ENCODE measurements at places on chromosomes 6 and 20.

DNA sequence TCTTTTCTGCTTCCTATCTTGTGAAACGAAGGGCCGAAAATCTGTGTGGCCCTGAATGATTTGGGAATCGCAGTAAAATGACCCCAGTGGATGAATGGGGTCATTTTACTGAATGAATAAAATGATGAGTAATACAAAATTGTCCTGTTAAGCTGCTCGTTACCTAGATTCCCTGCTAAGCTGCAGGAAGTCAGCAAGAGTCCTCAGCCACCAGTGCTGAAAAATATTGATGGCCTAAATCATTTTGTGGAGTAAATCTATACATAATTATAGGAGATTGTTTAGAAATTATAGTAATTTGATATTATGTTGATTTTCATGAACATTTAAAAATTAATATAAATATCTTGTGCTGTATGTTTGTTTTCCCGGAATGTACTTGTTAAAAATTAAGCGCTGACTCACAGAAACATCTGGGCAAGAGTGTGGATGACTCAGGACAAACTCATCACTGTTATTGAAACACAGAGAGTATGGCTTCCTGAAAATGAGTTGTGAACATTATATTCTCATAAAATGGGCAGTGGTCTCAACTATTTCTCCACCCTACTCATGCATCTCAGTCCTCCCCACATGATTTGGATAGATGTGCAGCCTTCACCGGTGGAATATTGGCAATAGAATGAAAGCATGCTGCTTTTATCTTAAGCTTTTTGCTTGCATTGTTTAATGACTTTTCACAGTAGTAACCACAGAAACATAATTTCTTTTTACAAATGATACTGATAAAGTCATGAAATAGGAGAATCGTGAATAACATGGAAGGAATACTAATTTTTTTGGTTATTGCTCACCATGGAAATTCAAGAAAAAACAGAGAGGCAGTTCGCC, 36.2 kb upstream of the RGS17 start:
- no peak for DNase-seq

DNA sequence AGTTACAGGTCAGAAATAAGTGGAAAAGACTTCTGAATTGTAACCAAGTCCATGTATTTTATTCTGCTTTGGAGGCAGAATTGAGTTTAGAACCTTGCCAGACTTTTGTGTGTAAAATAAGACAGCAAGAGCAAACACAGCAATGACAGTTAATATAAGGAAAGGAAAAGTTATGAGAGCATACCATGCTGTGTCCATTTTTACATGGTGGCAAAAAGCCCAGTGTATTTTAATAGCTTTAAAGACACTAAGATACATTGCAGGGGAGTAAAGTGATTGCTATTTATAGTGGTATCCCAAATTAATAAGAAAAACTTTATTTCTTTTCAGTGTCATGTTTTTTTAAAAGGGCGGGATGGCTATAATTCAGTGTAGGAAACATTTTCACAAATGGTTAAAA, 45.2 kb downstream of the CDC5L start:
- no peak for DNase-seq

- no peak for DNase-seq
Measured at GRCh38 chr6:165486183-165487137, 176.6 kb downstream of the PDE10A start.

GRCh38 chr6:157370755-157371154, 10.2 kb upstream of the ZDHHC14 start:
- no peak for DNase-seq

GRCh38 chr20:64029293-64030117, 6.5 kb upstream of the C20orf204 start:
- DNase-seq = no peak

DNA sequence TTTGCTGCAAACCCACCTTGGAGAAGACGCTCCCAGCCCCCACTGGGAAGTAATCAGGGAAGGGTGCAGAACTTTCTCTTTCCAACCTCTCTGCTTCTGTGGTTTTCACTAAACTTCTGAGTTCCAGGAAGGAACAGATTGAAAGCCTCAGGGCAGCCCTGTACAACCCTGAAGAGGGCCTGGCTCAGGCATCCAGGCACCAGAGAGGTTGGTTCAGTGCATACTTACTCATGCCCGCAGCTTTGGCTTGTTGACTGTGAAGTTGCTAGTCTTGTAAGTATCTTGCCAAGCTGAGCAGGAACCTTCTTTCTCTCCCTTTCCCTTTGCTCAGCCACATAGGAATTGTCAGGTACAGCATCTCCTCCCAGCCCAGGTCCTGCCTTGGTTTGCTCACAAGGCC, 272.2 kb upstream of the FOXQ1 start:
- no peak for DNase-seq

GRCh38 chr6:26545627-26546026, 7.5 kb downstream of the HMGN4 start:
- no peak for DNase-seq

GRCh38 chr6:107652526-107653182, 162.7 kb downstream of the SOBP start:
- no peak for DNase-seq

- DNase-seq = no peak
Measured at GRCh38 chr6:162251257-162251656, 476.3 kb downstream of the PRKN start.

DNA sequence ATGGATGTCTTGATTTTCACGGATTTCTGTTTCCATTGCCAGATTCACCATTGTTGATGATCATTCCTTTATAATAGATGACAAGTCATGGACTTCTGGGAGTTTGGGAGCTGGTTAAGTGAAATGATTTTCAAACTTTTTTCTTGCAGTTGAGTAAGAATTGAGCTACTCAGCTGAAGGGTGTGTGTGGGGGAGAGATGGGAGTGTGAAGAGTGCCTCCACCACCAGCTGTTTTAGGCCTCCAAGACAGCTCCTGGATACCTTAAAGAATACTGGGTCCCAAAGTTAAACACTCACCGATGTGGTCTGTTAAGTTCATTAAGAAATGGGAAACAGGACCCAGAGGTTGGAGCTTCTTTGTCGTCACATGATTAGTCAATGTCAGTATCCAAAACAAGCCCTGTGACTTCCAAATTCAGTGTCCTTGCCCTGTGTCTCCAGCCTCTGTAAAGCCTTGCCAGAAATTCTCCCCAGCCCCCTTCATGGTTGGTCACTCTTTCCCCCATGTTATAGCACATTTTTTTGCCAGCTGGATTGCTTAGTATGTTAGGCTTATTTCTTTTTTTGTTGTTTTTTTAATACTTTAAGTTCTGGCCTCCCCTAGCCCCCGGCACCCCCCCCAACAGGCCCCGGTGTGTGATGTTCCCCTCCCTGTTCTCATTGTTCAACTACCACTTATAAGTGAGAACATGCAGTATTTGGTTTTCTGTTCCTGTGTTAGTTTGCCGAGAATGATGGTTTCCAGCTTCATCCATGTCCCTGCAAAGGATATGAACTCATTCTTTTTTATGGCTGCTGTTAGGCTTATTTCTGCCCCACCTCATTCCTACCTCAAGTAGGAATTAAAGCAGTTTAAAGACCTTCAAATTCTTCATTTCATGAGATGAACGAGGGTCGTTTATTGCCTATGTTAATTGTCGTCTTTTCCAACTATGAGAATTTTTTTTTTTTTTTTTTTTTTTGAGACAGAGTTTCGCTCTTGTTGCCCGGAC, 26.9 kb downstream of the BICRAL start:
- no peak for DNase-seq

DNA sequence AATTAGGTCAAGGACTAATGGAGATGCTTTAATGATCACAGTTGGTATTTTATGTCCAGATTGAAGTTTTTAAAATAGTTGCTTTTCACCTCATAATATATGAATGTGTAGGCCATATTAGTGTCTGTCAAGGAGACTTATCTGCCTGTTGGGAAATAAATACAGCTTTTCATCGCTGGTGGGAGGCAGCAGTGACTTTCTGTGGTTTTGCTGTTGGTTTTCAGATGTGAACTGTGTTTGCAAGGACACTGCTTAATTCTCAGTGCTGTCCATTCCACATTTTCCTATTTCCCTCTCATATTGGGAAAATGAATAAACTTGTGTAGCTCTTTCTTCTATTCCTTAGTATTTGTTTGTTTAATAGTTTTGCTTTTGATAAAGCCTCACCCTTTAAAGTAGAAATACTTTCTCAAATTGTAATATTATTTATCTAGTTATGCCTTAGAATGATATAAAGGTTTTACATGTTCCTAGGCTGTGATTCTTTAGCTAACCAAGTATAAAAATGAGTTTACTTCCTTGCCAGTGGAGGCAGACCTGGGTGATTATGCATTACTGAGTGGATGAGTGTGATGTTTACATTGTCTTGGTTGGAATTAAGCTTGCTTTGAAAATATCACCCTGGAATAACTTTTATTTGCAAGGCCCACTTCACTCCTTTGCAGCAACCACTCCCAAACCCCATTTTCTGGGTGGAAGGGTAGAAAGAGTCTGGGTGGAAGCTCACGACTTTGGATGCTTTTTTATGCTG, 3.3 kb downstream of the PLCB4 start:
- no peak for DNase-seq

- no peak for DNase-seq
Measured at GRCh38 chr6:1363729-1364572, 25.4 kb upstream of the FOXF2 start.

DNA sequence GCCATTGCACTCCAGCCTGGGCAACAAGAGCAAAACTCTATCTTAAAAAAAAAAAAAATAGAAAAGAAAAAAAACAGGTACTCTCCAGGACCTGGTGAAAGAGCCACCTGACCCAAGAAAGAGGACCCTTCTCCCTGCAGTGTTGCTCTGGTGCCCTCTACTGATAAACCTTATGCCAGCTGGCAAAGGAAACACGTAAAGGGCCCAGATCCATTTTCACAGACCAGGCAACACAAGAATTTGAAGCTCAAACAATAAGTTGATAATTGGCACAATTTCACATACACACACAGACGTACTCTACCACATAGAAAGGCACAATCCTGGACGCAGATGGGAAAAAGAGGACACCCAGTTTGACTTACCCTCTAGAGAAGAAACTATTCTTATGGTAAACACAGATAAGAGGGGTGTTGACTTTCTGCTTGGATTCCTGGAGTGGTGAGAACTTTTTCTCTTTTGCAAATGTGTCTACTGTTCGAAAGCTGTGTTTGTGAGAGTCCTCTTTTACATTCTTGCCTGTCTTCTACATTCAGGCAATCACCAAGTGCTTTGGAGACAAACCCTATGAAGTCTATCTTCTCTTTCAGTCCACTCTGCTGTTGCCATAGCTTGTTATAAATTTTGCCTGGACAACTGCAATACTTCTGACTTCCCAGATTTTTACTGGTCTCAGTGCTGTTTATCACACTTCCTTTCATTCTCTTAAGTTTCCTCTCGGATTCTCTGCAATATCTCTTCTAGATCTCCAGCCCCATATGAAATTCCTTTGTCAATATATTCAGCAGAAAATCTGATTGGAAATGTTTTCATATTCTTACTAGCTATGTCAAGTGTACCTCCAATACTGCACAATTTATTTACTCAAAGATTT, 6.4 kb upstream of the SNRPB start:
- DNase-seq = no peak

- no peak for DNase-seq
Measured at GRCh38 chr6:39335780-39336545, 13.5 kb upstream of the KCNK16 start.

GRCh38 chr6:107801173-107801886, 22.8 kb downstream of the SCML4 start:
- no peak for DNase-seq

- no peak for DNase-seq
Measured at GRCh38 chr20:50865114-50865513, 66.1 kb downstream of the ADNP start.

GRCh38 chr6:79665725-79666551, 34.8 kb downstream of the SH3BGRL2 start:
- no peak for DNase-seq

GRCh38 chr20:53639128-53639527, 45.5 kb upstream of the ZNF217 start:
- no peak for DNase-seq

GRCh38 chr6:111754423-111754822, 118.8 kb downstream of the FYN start:
- DNase-seq = no peak

DNA sequence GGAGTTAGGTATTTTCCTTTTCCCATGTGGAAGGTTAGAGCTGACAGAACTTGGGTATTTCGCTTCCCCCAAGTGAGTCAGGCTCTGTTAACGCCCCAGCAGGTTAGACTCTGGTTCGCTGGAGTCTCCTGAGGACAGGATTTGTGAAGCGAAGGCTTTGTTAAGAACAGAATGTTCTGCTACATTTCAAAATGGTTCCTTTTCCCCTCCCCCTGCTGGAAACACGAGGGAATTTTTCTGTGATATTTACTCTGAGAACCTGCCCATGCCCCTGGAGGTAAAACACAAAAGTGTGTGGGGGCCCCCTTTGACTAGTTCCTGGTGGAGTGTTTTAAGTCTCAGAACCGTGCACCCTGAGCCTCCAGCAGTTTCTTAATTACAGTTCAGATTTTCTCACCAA, 731.4 kb upstream of the CITED2 start:
- DNase-seq = peak; percentile 2

- DNase-seq = no peak
Measured at GRCh38 chr6:147699140-147699539, 190.7 kb downstream of the SAMD5 start.

DNA sequence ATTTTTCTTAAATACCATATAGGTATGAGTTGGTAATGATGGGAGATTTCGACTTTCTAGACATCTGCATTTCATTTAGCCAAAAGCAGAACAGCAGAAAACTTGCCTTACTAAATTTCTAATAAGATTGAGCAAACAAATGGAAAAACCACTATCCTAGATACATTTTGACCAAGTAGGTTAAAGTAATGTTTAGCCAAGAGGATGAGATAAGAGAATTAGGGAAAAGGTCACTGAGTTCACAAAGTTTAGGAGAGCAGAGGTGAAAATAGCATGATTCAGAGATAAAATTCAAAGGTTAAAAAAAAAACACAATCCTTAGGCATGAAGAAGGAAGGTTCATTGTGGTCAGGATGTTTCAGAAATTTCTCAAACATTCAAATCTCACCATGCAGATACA, 450.3 kb downstream of the CD83 start:
- no peak for DNase-seq

GRCh38 chr6:113813142-113813541, 44.0 kb upstream of the MARCKS start:
- DNase-seq = no peak

- no peak for DNase-seq
Measured at GRCh38 chr6:129475477-129476247, 234.3 kb downstream of the ARHGAP18 start.

DNA sequence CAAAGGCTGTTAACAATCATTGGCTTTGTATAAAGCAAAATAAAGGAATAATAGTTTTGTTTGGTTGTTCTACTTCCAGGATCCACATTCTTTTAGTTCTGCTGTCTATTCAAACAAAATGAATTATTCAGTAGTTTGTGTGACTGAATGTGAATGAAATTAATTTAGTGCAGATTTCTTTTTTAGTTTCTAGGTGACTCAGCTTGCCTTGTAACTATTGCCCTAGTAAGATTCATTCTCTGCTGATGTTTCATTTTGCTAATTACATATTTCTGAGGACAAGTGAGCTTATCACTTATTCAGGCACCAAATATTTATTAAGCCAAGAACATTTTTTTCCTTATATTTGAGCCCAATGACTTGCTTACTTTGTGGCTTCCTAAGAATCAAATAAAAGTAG, 46.5 kb upstream of the RIPOR2 start:
- no peak for DNase-seq

All from stimulated activated CD4-positive, alpha-beta T cell treated with anti-CD3 and anti-CD28 coated beads, Interleukin-15, amount 100 ng/mL, for 24 hours (primary cell).